ENCODE measurements at places on chromosomes 5 and 9.

GRCh38 chr5:35678661-35679060 is 61.0 kb downstream of the SPEF2 start:
- no peak for DNase-seq

DNA sequence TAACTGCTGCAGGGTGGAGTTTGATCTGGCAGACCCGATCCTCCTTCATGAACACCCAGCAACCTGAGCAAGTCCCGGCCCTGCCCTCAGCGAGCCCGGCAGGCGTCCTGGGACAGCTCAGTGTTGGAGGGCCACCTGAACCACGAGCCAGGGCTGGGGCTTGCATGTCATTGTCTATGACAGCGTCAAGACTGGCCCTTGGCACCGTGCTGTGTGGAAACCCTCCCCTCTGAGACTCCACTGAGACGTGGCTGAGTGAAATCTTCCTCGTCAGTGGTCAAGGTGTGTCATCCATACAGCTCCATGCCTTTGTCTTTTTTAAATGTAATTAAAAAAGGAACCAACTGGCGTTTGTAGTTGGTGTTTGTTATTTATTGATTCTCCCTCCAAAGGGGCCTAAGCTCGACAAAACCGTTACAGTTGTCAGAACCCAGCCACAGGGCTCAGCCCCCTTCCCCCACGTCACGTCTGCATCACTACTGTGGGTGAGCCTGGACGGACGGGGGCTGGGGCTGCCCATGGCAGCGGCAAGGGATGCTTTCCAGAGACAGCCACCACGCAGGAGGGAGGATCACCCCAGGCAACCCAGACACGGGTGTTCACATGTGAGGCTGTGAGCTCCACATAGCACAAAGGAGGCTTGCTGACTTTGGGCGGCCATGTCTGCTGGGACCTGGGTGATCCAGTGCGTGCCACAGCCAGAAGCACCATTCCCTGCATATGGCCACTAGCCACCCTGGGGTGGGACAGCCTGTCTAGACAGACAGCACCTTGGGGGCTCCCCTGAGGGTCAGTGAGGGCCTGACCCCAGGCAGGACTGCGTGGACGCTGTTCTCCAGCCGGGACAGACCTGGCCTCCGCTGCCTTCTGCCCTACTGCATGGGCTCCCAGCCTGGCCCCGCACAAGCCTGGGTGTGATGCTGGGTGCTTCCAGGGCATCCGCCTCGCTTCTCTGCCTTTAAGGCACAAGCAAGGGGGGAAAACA is 7.3 kb downstream of the UCK1 start:
- no peak for DNase-seq

- no peak for DNase-seq
Measured at GRCh38 chr5:128764601-128765310, 200.5 kb upstream of the SLC27A6 start.

GRCh38 chr9:28923351-28923750 is 1350.1 kb upstream of the C9orf72 start:
- no peak for DNase-seq

DNA sequence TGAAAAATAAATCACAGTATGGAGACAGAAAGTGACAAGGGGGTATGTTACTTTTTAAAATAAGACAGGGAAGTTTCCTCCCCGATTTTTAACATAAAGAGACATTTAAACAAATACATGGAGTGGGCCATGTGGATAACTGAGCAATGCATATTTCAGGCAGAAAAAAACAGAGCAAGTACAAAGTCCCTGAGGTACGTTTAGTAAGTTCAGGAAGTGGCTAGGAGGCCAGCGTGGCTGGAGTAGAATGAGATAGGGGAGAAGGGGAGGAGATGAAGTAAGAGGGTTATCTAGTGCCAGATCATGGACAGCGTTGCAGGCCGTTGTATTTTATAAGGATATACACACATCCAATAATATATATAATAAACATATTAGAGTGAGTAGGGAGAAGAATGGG is 84.2 kb upstream of the ELL2 start:
- no peak for DNase-seq

DNA sequence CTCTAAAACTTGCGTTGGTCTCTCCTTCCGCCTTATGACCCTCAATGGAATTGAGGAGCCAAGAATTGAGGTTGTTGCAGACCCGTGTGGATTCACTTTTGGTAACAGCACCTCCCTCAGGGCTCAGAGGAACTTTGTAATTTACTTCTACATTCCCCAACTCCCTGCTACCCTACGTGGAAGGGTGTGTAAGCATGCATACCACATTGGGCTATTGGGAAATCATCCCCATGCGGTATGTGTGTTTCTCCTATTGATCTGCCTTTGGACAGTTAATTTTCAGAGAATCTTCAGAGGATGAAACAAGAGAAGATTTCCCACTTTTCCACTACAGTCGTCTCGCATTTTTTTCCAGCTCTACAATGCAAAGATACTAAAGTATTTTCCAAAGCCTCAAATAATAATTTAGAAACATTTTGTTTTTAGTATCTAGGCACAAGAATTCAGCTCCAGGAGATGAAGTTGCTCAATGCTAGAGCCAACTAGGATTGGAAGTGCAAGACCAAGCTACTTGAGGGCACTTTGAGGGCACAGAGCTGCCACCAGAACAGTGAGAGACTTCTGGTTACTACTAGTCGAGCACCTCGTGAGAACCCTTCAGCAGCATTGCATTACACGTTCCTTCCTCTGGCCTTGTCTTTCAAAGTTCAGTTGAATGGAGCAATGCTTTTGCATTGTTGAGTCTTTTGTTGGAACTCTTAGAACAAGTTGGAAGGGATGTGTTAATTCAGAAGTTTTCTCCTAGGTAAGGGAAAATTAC is 3.4 kb downstream of the C1QTNF3 start:
- no peak for DNase-seq

- DNase-seq, result no peak
Measured at GRCh38 chr5:61842840-61843239, 463.2 kb upstream of the KIF2A start.

GRCh38 chr5:141512390-141512910 is 23.6 kb downstream of the PCDHGC5 start:
- peak; percentile 69 for DNase-seq

DNA sequence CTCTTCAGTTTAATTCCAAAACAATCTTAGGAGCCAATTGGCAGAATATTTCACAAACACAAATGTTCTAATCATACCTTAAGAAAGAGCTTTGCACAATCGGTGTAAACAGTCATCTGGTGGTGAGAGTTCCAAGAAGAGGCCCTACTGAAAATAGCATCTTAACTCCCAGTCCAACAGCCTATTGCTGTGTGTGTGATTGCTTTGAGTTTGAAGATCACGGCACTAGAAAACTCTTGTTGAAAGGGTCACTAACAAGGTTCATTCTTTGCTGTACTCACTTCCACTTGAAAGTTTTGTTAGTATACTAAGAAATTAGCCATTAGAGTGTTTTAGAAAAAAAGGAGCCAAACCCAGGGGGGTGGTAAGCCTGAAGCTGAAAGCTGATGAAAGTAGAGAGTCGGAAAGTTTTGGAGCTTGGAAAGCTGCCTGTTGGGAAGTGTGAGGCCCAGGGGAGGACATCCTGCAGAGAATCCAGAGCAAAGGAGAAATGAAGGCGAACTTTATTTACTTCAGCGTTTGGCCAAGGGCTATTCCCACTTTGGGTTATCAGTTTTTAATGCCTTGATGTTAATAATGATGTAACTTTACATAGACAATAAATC is 180.3 kb upstream of the GHR start:
- no peak for DNase-seq

- DNase-seq, result no peak
Measured at GRCh38 chr5:61576556-61576955, 244.5 kb downstream of the ZSWIM6 start.

DNA sequence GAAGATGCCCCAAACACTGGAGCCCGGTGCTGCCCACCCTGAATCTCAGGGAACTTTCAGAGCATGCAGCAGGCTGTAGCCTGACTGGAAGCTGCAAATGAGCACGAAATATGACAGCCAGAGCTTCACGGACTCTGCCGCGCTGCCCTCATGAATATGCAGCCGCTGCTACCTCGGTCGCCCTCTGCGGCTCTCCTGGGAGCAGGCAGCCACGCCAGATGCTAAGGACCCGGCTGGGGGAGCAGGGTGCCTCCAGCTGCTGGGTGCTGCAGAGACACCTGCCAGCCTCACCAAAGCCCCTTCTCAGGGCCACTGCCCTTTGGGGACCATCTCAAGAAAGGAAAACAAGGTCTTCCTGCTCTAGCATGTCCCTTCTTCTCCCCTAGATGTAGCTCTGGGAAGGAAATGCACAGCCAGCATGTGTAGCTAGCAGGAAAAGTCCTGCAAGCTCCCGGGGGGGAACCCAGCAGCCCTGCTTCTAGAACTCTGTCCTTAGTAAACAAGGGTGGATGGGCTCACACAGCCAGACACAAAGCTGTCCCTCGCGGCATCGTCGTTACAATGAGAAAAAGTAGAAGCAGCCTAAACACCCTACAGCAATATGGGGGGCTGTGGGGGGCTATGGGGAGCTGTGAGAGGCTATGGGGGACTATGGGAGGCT is 56.8 kb upstream of the OLFM1 start:
- no peak for DNase-seq

GRCh38 chr5:36683821-36684434 is 77.5 kb downstream of the SLC1A3 start:
- no peak for DNase-seq

DNA sequence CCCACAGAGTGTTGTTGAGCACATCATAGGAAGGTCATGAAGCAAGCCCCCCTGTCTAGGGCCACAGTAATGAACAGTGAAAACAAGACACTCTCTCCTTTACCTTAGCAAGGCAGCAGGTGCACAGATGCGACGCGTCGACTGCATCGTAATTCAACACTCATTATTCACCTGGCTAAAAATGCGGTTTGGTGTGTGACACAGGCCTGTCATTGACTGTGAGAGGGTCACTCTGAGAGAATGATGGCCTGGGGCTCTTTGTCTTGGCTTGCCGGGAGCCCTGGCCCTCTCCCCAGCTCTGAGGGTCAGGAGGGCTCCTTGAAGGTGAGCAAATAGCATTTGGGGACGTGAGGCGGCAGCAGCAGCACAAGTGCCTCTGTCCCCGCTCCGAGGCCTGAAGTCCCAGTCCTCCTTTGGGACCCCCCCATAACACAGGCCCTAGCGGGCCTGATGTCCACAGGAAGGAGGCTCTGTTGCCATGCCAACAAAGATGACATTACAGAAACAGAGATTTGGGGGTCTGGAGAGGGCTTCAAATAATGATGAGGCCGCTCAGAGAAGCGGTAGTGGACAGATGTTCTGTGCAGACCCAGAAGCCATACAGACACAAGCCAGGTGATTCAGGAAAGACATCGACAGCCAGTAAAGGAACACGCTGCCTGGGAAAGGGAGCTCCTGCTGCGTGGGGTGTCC is 46.7 kb downstream of the SHB start:
- no peak for DNase-seq

DNA sequence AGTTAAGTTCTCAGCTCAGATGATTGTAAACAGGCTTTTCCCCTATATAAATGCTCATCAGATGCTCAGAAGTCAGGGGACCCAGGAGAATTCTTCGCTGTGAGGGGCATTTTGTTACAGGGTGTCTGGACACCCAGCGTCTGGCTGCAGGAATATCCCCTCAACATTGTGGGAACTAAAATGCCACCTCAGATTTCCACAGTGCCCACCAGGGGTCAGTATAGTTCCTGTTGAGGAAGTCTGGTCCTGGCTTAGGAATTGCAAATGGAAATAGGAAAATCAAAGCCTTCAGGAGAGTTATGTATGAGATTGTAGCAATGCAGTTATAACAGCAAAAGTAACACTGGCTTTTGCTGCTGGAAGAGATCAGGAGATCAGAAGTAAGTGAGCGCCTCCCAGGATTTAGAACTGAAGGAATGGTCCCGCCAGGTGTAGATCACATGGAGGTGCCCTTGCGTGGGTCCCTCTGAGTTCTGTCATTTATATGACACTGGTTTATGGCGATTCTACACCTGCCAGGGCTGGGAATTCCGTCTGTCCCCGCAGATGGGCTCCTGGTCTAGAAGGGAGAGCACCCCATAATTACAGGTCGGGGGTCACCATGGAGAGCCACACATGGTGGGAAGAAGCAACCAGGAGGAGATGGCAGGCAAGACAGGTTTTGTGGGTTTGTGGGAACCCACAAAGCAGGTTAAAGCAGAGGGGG is 47.1 kb upstream of the CTSL start:
- peak; percentile 70 for DNase-seq

- no peak for DNase-seq
Measured at GRCh38 chr5:159128070-159128541, 28.4 kb upstream of the EBF1 start.

DNA sequence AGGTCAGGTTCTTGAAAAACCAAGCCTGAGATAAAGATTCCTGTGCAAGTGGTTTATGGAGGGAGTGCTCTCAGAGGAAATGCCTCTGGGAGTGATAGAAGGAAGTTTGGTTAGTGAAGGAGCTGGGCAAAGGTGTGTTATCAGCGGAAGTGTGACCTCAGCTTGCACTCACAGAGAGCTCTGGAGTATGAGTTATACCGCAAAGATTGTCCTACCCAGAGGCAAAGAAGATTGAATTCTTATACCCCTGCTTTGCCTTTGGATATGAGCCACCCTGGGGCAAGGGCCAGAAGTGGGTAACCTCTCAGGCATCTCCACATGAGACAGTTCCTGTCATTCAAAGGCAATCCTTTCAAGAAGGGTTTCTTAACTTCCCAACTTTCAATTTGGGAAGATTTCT is 145.6 kb downstream of the MUSK start:
- DNase-seq, result no peak

DNA sequence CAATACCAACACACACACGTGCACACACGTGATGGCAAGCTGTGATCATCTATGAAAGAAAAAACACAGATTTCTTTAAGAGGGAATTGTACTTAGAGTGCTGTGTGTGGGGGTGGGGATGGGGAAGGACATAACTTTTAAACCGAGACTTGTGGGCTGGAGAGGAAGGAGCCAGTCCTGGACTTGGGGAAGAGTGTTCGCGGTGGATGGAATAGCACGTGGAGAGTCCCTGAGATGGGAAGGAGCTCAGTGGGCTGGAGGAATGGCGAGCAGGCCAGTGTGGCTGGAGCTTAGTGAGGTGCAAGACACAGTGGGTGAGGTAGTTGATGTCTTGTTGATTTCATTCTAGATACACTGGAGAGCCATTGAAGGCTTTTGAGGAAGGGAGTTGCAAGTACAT is 78.5 kb downstream of the RGS3 start:
- no peak for DNase-seq

- no peak for DNase-seq
Measured at GRCh38 chr9:100357501-100357900, 4.8 kb upstream of the TEX10 start.

GRCh38 chr9:34332076-34332964 is 3.0 kb downstream of the NUDT2 start:
- peak; percentile 46 for DNase-seq

GRCh38 chr5:168984135-168984675 is 316.7 kb downstream of the SLIT3 start:
- DNase-seq, result no peak

- DNase-seq, result peak; percentile 12
Measured at GRCh38 chr5:96904054-96904931, 28.0 kb downstream of the ERAP2 start.

DNA sequence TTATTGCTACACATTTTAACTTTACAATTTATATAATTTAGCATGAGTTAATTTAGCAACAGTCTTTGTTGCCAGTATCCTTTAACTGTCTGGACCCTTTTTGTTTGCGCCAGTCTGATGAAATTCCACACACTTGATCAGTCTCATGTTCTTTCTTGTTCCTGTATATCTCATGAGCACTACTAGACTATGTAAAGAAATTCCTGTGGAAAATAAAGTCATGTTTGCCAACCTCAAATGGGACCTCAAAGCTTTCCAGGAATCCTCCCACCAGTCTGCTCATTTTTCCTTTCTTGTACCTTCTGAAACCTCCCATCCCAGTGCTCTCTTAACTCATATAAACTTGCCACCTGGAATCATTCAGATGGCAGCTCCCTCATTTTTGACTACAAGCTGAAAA is 8.0 kb downstream of the DMXL1 start:
- DNase-seq, result peak; percentile 66

Data from astrocyte of the spinal cord (primary cell).